ENCODE measurements at places on chromosomes 6 and 20.

DNA sequence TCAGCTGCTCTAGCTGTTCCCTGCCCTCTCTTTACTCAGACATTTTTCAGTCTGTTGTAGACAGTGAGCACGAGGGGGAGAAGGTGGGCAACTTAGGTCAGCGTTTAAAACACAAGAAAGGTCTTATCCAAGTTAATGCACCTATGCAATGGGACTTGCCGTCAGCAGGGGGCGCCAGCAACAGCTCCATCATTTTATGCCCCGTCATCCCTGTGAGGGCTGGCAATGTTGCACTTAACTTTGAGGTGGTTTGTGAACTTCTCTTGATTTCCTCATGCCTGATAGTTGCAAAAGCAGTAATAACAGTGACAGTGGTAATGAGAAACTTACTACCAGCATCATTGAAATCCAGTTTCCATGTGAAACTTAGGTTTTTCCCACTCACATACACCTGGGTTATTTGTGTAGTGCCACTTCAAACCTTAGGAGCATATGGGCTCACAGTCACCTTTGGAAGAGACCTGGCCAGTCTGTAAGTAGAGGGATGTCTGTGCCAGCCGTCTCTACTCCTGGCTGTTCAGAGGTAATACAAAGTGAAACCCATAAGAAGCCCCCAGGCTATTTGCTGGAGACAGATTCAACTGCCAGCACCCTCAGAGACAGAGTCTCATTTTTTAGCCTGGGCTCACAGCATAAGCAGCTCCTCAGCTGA lies 44.9 kb upstream of the ID1 start:
- DNase-seq, result peak; percentile 66

GRCh38 chr6:131060311-131060710 lies 2.7 kb downstream of the EPB41L2 start:
- no peak for DNase-seq

- DNase-seq, result no peak
Measured at GRCh38 chr6:91387290-91388059, 800.6 kb upstream of the MAP3K7 start.

- DNase-seq, result no peak
Measured at GRCh38 chr20:41004531-41005360, 23.9 kb upstream of the TOP1 start.

DNA sequence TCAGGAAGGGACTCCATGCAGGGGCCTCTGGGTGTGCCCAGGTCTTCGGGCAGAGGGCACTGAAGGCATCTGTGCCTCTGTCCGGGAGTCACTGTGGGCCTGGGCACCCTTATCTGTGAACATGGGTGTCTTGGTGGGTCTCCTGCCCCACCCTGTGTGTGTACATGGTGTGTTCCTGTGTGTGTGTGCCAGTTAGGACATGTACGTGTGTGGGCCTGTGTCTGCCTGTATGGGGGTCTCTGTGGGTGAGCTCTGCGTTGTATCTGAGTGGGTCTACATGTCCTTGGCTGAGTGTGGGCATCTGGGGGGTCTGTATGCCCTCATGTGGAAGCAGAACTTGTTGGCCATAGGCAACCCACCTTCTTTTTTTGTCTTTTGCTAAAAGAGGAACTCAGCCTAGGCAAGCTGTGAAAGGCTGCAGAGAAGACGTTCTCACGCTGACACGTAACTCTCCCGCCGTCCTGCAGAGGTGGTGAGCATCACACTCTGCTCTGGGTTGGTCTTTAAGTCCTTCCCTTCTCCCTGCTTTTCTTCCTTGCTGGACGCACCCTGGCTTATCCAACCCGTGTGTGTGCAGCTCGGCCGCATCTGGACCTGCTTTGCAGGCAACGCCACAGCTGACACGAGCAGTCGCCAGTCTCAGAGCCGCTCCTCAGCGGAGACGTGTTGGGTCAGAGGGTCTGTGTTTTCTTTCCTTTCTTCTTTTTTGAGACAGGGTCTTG lies 532 bp upstream of the NPBWR2 start:
- no peak for DNase-seq

DNA sequence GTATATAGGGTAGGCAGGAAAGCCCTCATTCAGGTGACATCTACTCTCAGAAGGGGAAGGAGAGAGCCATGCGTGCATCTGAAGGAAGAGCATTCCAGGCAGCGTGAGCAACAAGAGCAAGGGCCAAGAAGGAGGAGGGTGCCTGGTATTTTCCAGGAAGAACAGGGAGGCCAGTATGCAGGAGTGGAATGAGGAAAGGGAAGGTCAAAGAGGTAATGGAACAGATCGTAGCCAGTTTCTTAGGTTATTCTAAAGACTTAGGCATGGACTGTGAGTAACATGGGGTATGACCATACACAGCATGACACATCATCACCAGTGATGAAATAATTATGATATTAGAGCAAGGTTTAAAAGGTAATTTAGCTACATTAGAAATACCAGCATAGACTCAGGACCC lies 24.1 kb downstream of the ALDH8A1 start:
- DNase-seq, result no peak

DNA sequence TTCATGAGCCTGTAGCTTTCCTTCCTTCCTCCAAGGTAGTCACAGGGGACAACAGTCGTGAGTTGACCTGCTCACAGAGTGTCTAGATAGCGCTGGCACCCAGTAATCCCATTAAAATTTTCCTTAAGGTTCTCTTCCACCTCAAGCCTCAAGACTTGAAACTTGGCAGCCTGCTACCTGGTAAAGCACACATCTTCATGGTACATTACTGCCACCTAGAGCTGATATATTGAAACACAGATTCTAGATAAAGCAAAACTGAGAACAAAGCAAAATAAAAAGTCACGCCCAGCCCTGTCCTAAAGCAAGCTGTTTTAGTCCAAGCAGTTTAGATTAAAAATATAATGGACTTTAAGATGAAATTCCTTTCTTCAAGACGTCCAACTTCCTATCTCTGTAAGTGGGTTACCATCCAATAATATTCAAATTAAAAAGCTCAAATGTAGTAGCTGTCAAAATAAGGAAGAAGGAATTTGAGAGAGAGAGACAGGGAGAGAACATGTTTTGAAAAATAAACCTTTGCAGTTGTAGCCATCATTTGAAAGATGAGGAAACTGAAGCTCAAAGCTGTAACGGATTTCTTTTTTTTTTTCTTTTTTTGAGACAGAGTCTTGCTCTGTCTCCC lies 50.7 kb upstream of the CD83 start:
- peak; percentile 45 for DNase-seq

- DNase-seq, result peak; percentile 76
Measured at GRCh38 chr6:36765594-36766398, 68.2 kb downstream of the RAB44 start.

DNA sequence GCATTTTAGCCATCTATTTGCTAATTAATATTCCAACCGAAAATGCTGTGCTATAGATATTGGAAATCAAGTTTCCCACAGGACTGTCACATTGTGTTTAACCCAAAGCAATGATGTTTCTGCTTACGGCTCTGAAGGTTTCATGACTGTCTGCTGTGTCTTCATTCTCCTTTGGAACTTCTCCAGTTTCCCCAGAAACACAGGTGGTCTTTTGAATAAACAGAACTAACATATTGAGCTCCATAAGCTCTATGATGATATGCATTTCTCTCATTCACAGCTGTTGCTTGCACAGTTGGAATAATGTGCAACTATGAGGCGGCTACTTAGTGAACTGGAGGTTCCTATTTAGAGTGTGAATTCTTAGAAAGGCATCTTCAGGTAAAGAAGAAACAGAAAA lies 266.0 kb upstream of the ID4 start:
- DNase-seq, result no peak

GRCh38 chr6:41859356-41859755 lies 35.8 kb downstream of the USP49 start:
- DNase-seq, result no peak

DNA sequence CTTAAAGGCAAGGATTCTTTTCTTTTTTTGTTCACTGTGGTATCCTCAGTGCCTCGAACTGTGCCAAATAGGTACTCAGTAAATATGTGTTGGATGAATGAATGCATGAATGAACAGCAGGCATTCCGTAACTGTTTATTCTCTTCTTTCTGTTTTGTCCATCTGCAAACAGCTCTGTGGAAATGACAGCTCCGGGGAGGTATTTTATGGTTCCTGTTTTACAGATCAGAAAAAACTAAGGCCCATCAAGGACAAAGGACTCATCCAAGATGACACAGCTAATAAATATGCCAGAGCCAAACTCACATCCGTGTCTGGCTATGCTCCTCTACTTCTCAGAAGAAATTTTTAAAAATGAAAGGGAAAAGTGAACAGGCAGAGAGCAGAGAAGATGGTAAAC lies 21.0 kb downstream of the JPH2 start:
- DNase-seq, result no peak

GRCh38 chr6:33888664-33889200 lies 84.9 kb upstream of the MLN start:
- no peak for DNase-seq

- no peak for DNase-seq
Measured at GRCh38 chr6:23783901-23784300, 342.1 kb upstream of the NRSN1 start.

GRCh38 chr20:37345339-37346235 lies at the start of gene SRC:
Gene SRC, plus strand, starts transcription at chr20:37346140. Its CDS starts 38,014 bp downstream, at chr20:37384154.
- DNase-seq, result peak; percentile 18

DNA sequence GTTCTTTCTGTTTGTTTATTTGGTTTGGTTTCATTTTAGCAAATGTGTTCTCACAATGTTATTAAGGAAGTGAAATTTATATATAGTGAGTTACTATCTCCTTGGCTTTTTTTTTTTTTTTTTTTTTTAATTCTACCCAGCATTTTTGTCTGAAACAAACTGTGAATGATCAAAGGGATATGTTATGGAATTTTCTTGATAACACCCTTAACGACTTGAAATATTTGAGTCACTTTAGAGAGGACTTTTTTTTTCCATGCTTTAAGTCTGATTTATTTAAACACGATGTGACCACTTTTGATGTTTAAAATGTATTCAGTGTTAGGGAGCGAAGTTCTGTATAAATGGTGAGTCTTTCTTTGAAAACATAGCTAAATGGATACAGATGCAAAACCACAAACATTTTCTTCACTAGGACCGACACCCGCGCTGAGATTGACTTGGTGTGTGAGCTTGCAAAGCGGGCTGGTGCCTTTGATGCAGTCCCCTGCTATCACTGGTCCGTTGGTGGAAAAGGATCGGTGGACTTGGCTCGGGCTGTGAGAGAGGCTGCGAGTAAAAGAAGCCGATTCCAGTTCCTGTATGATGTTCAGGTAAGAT lies 149.7 kb downstream of the MTHFD1L start:
- no peak for DNase-seq

GRCh38 chr20:63133481-63134091 lies 82.3 kb downstream of the YTHDF1 start:
- no peak for DNase-seq

GRCh38 chr6:160124605-160125004 lies 3.0 kb downstream of the SLC22A1 start:
- no peak for DNase-seq

GRCh38 chr6:151493161-151493803 lies 535 bp upstream of the CCDC170 start:
- no peak for DNase-seq

- no peak for DNase-seq
Measured at GRCh38 chr6:6920987-6921313, 186.8 kb upstream of the RREB1 start.

DNA sequence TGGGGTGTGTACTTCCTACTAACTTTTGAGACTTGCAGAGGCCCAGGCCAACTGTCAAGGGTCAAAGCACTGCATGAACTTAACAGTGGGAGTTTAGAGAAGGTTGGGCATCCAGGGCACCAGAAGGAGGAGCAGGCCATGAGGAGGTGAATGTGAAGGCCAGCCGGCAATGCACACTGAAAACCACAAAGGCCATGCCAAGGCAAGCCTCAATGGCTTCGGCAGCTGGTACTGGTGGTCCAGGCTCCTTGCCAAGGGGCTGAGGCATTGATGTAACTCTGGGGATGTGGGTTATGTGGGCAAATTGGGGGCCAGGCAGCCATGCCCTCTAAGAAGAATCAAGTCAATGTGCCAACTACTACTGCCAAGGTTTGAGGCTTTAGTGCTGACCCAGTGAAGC lies 222.4 kb downstream of the UNC5CL start:
- no peak for DNase-seq

DNA sequence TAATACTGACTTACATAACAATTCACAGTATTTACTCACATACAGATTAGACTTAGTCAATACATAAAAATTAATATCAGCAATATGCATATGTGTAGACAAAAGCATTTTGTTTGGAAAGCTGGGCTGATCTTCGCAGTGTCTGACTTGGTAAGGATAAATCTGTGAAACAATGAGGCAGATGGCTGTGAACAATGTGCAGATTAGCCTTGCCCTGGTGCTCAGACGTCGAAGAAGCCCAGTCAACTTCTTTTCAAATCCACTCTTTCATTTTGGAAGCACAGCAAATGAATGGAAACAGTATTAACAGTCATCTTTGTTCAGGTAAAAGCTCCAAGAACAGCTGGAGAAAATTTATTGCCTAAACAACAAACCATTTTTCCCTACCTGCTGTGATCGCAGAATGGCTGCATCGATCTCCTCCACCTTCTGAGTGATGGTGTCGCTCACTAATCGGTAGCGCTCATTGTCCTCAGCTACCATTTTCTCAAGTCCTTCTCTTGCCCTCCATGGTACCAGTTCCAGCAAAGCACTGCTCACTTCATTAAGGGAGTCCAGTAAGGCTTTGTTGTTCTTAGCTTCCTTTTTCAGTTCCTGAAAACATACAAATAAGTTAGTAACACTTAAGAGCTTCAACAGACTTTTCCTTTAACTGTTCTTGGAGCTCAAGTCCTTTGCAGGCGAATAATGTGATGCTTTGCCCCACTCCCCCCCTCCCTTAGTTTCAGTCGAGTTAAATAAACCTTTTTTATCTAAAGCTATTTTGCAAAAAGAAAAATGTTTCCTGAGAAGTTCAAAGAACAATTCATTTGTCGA lies 116.5 kb downstream of the DST start:
- no peak for DNase-seq

DNA sequence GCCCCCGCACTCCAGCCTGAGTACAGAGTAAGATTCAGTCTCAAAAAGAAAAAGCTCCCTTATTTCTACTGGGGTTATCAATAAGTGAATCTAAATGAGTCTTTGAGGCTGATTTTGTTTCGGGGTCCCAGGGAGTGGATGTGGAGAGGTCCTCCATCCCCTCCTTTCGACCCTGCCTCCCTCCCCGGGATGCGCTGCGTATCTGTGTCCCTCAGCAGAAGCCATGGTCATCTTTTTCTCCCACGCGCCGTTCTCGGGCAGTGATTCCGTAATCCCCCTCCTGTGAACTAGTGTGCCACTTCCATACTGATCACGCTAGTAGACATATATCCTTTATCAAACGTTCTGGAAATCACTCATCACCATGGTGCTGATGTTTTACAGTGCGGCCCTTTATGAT lies 152.9 kb downstream of the CDH4 start:
- DNase-seq, result no peak

DNA sequence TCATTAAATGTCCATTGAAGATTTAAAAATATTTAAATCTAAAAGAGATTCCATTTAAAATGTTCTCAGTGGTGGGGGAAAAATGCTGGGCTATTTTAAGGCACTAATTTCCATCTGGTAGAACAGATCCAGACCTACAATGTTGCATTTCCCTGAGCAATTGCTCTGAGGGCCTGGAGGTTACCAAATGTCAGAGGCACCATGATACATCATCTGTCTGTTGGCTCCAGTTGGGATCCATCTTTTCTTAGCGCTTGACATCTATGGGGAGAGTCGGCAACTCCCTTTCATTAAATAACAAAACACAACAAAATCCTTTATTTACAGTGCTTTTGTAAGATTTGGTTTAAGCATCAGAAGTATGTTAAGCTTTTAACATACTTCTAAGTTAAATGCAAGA lies 224.5 kb downstream of the FOXC1 start:
- DNase-seq, result no peak

- DNase-seq, result no peak
Measured at GRCh38 chr6:146628350-146628749, 29.6 kb downstream of the ADGB start.

GRCh38 chr6:56655996-56656395 lies 13.3 kb upstream of the DST start:
- no peak for DNase-seq

GRCh38 chr6:96898241-96898851 lies 655 bp upstream of the NDUFAF4 start:
- DNase-seq, result no peak

Measured in central memory CD4-positive, alpha-beta T cell (primary cell).